ENCODE measurements at places on chromosomes 12 and 14.

DNA sequence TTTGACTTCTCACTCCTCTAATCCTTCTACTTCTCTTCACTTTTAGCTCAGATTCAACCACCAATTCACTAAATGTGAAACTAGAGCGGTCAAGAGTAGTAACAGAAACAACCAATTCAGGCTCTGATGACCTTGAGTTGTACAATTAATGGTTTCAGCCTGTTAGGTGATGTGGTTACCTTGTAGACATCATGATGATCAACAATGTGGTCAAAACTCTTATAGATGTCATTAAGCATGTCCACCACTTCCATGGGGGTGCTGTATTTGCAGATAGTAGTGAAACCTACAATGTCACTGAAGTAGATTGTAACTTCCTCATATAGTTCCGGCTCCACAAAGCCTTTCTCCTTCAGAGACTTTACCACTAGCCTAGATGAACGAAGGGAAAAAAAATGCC, 54.1 kb upstream of the PLBD1 start:
- peaks cover 3% of the 10 kb centered on the region for H3K4me1 ChIP-seq
- no peak overlapping the region for H3K4me3 ChIP-seq
- H3K27me3 ChIP-seq = peaks cover 8% of the 10 kb centered on the region
- no peak overlapping the region for H3K27ac ChIP-seq

DNA sequence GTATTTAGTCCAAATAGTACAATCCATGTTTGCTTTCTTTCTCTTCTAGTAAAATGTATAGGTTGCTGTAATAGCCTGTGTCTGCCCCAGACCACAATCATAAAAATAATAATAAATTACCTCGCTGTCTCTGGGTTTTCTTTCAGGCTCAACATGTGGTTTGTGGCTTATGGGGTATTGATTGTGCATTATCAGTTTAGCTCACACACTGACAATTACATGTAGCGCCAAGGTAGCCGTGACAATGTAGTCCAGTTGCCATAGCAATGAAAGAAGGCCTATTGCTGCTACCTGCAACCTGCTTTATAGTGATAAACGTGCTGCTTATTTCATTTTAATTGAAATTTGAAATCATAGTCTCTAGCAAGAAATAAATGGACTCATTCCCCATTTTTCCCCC, 1009.8 kb downstream of the NRXN3 start:
- H3K36me3 ChIP-seq = no peaks in the 10 kb centered on the region
- no peak overlapping the region for H3K4me3 ChIP-seq
- no peak overlapping the region for H3K27ac ChIP-seq
- no peaks in the 10 kb centered on the region for H3K27me3 ChIP-seq
- H3K4me1 ChIP-seq = no peaks in the 10 kb centered on the region

GRCh38 chr14:105084741-105085571, 19.7 kb upstream of the GPR132 start:
- peaks cover 1% of the 10 kb centered on the region for H3K4me1 ChIP-seq
- no peaks in the 10 kb centered on the region for H3K36me3 ChIP-seq
- no peak for DNase-seq
- H3K27me3 ChIP-seq = peaks cover 15% of the 10 kb centered on the region
- no peak overlapping the region for H3K4me3 ChIP-seq

DNA sequence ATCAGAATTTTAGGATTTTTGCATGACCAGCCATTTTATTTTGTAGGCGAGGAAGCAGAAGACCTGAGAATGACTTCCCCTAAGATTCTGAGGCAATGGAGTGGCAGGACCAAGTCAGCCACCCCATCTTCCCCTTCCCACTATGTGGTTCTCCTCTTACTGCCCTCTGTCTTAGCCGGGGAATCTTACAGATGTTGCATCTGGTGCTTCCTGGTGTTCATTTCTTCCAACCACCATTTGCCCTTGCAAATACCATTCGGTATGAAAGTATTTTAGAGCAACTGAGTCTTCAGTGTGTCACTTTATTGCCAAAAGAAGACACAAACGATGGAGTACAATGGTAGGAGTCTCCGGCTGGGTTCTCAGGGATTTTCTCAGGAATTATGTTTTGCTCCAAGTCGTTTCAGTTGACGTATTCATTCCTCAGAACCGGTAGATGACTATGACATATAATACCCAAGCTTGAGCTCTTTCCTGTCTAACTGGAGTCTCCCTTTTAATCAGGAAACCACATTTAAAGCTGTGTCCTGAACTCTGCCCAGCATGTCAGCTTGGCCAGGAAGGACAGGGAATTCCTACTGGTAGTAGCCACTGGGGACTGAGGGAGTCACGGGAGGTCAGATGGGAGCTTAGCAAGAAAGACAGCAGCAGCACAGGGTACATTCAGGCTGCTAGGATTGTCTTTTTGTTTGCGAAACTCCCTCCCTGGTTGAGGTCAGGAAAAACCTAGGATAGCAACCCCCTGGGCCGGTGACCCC, 87.0 kb downstream of the SAMD4A start:
- no peak overlapping the region for H3K4me3 ChIP-seq
- peaks cover 33% of the 10 kb centered on the region for H3K27me3 ChIP-seq
- peaks cover 7% of the 10 kb centered on the region for H3K4me1 ChIP-seq
- H3K27ac ChIP-seq = no peak overlapping the region
- H3K36me3 ChIP-seq = no peaks in the 10 kb centered on the region

DNA sequence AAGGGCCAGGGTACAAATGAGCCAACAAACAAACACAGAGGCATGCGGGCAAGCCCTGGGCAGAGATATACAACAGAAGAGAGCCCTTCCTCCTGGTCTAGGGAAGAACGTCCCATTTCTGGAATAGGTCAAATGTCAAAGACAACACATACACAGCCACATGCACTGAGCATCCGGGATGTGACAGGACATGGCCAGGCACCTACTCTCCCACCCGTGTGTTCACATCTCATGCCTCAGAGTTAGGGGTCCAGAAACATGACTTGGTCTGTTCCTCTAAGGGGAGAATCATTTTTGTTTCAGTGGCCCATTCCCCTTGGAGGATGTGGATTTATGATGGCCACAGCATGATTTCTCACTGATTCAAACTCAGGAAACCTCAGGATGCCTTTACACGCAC, 801 bp upstream of the ASB2 start:
- H3K4me3 ChIP-seq = peak overlapping the region; percentile 83
- DNase-seq = no peak
- H3K4me1 ChIP-seq = peaks cover 82% of the 10 kb centered on the region
- peak overlapping the region; percentile 100 for H3K27ac ChIP-seq
- H3K27me3 ChIP-seq = no peaks in the 10 kb centered on the region
- peaks cover 42% of the 10 kb centered on the region for H3K36me3 ChIP-seq

DNA sequence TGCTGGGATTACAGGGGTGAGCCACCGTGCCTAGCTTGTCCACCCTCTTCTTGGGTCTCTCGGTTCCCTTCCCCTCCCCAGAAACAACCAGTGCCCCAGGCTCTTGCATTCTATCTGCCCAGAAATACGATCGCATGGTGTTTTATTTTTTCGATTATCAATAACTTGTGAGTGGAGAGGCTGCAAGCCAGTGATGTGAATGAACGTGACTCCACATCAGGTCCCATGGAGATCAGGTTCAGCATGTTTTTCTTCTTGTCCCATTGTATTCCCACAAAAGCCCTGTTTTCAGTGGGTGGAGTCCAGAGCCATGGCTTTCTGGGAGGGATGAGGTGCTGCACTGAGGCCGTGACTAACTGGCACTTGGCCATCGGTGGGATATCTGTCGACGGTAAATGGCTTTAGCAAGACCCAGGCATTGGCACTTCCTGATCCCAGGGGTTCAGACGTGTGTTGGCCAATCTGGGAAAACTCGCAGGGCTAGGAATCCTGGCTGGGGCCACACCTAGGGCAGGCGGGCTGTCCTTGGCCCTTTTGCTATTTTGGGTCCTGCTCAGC, 12.7 kb upstream of the HNF1A start:
- no peaks in the 10 kb centered on the region for H3K27me3 ChIP-seq
- peaks cover 22% of the 10 kb centered on the region for H3K4me1 ChIP-seq
- no peaks in the 10 kb centered on the region for H3K36me3 ChIP-seq

All from activated T-helper 2 cell treated with anti-CD3 and anti-CD28 coated beads, Interferon-gamma antibody, Interleukin-2, Interleukin-4, amounts not matched to agents 10 μg/mL and 5 μg/mL and 100 μg/mL, durations not matched to agents 14 hours and 24 hours and 36 hours (primary cell).